NCI-H1092 (cell line): ENCODE measurements at places on chromosomes 11 and 22.

- no peak for DNase-seq
These were observed 24.5 kb upstream of the DGKZ start for GRCh38 chr11:46322759-46323158.

GRCh38 chr11:1782031-1782590 lies 18.4 kb upstream of the CTSD start:
- DNase-seq = no peak

DNA sequence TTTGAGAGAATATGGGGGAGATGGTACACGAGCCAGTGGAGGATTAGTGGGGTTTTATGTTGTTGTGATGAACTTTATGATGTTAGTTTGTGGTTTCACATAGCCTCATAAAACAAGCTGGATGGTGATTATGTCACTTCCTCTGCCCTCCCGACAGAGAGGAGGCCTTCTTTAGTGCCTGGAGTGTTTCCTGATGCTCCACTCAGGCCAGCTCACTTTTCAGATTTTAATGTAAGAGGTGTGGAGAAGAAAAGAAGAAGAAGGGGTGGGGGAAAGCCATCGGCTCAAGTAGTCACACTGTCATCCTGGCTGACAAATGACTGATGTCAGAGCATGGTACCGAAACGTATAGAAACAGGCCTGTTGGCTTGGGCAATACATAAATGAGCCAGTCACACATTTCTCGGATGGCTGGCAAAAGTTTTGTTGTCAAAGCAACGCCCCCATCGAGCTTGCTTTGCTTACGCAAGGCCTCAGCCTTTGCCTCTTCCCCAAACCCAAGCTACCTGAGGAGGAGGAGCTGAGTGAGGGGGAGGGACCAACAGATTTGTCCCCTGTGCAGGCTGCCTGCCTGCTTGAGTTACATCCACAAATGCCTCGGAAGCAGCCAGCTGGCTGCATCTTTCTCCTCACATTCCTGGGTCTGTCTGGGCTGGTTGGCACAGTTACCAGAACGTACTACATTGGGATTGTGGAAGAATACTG lies at the start of gene HEPHL1:
Gene HEPHL1 (plus strand): TSS at position 578 of the 705 bp plus-strand sequence. CDS start 15 bp downstream, at position 593.
- no peak for DNase-seq

- DNase-seq = peak; percentile 6
These were observed 4.5 kb upstream of the PPP2R1B start for GRCh38 chr11:111770581-111771134.

DNA sequence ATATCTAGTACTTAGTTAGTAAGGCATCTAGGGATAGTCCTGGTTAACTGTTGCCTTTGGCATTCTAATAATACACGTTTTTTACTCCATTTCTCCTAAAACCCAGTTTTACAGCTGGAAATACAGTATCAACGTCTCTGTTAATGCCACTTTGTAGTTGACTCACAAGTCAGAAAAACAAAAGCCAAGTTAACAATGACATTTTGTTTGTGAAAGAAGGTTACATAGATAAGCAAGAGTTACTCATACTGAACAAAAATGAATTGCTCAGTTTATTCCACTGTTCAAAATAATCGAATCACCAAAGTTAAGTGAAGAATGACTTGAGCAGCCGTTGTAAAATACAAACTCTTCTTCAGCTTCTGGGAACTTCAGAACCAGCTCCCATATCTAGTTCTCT lies 540.3 kb downstream of the ETS1 start:
- no peak for DNase-seq

DNA sequence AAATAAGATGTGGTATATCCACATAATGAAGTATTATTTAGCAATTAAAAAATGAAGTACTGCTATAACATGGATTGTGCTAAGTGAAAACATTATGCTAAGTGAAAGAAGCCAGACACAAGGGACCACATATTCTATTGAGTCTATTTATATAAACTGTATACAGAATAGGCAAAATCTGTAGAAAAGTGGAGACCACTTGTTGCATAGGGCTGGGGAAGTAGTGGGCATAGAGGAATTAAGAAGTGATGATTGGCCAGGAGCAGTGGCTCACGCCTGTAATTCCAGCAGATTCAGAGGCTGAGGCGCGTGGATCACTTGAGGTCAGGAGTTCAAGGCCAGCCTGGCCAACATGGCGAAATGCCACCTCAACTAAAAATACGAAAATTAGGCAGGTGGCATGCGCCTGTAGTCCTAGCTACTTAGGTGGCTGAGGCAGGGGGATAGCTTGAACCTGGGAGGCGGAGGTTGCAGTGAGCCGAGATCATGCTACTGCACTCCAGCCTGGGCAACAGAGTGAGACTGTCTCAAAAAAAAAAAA lies 109.6 kb downstream of the RBFOX2 start:
- no peak for DNase-seq
